ENCODE measurements at places on chromosomes 7 and 10.

GRCh38 chr10:102660888-102661657, 16.8 kb downstream of the TRIM8 start:
- peak; percentile 75 for DNase-seq

GRCh38 chr7:129210256-129210988, 14.4 kb upstream of the AHCYL2 start:
- peak; percentile 66 for DNase-seq

- DNase-seq: no peak
These were observed 71.3 kb downstream of the HDAC9 start for GRCh38 chr7:18566829-18567228.

GRCh38 chr10:89522463-89522862, 12.9 kb downstream of the SLC16A12 start:
- no peak for DNase-seq

- no peak for DNase-seq
These were observed 100.0 kb downstream of the AUTS2 start for GRCh38 chr7:69698109-69698825.

GRCh38 chr7:56256108-56256507, 139.9 kb upstream of the NUPR2 start:
- no peak for DNase-seq
